ENCODE measurements at places on chromosomes 13 and 19.

- H3K27ac ChIP-seq: no peak overlapping the region
- H3K4me1 ChIP-seq: no peaks in the 10 kb centered on the region
- H3K36me3 ChIP-seq: no peaks in the 10 kb centered on the region
- DNase-seq: no peak
- H3K27me3 ChIP-seq: no peaks in the 10 kb centered on the region
Measured at GRCh38 chr19:11979527-11979926, 14.7 kb downstream of the ZNF763 start.

GRCh38 chr19:16258440-16258903 is 60.8 kb downstream of the AP1M1 start:
- H3K4me3 ChIP-seq: no peak overlapping the region
- no peak overlapping the region for H3K27ac ChIP-seq
- no peaks in the 10 kb centered on the region for H3K4me1 ChIP-seq
- no peak for DNase-seq

DNA sequence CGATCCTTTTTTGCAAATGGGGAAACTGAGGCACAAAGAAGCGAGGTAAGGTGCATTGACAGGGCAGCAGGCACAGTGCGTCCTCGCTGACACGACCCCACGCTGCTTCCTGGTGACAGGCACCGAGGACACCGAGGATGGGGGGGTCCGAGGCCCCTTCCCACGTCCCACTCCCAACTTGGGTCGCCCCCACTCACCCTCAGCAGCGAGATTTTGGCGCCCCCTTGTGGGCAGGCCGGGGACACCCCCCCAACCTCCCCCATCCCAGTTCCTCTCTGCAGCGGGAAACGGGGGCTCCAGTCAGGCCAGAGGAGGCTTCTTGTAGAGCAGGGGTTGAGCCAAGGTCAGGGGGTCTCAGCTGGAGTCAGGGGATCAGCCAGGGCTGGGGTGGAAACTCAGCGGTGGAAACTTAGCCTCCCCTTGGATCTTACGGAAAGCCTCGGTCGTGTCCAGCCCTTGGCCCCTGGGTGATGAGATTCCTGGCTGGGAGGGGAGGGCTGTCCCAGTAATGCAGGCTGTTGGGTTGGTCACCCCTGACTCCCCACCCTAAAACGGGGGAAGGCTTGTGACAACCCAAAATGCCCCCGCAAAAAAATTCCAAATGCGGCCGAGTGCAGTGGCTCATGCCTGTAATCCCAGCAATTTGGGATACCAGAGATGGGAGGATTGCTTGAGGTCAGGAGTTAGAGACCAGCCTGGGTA is 8.2 kb downstream of the SMIM24 start:
- no peak overlapping the region for H3K4me3 ChIP-seq
- no peaks in the 10 kb centered on the region for H3K36me3 ChIP-seq
- no peak overlapping the region for H3K27ac ChIP-seq
- no peak for DNase-seq

DNA sequence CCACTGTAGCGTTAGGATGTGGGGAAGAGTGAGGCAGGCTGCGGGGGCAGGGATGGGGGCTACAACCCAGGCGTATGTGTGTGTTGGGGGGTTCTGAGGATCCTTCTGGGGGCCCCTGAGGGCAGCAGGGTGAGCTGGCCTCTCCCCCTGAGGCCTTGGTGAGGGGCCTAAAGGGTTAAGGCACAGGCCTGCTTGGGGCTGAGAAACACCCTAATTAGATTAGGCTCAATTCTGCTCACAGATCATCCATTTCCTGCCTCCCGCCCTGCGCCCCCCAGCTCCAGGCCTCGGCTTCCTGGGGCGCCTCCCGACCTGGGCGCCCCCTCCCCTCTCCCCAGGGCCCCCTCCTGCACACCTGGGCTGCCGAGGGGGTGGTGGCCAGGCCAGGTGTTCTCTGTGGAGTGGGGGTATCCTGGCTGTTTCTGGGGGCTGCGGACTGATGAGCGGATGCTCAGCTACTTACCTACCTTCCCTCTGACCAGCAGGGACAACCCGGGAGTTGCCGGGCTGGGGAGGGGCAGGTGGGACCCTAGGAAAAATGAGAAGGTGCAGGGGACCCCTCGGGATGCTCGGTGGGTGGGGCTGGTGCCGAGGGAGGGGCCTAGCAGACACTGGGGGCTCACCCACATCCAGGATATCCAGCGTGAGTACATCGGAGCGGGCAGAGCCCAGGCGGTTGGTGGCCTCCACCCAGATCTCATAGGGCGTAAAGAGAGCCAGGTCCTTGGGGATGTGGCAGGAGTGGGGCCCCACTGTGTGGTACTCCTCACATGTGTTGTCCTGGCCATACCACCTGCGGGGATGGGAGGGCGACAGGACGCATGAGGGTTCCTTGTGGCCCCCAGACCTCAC is 8.6 kb downstream of the CRLF1 start:
- H3K36me3 ChIP-seq: no peaks in the 10 kb centered on the region
- DNase-seq: no peak
- no peak overlapping the region for H3K27ac ChIP-seq
- no peaks in the 10 kb centered on the region for H3K27me3 ChIP-seq
- no peaks in the 10 kb centered on the region for H3K4me1 ChIP-seq

DNA sequence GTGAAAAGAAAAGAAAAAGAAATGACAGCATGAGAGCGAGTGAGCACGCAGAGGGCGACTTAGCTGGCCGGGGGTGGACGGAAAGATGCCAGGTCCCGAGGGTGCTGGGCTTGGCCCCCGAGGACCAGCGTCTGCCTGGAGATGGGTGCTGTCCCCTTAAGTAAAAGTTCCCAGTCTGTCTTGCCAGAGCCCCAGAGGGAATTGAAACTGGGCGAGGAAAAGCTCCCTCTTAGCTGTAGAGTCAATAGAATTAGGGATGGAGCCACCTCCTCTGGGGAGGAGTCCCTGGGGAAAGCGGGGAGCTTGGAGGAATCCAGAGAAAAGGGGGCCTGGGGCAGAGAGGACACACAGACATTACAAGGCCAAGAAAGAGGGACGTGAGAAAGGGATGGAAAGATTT is 13.3 kb downstream of the BCAM start:
- no peaks in the 10 kb centered on the region for H3K27me3 ChIP-seq
- no peaks in the 10 kb centered on the region for H3K4me1 ChIP-seq
- H3K4me3 ChIP-seq: no peak overlapping the region
- no peak overlapping the region for H3K27ac ChIP-seq
- no peaks in the 10 kb centered on the region for H3K36me3 ChIP-seq

GRCh38 chr13:77389625-77390000 is 62.7 kb upstream of the MYCBP2 start:
- no peaks in the 10 kb centered on the region for H3K36me3 ChIP-seq
- no peaks in the 10 kb centered on the region for H3K4me1 ChIP-seq
- DNase-seq: no peak
- no peak overlapping the region for H3K27ac ChIP-seq

DNA sequence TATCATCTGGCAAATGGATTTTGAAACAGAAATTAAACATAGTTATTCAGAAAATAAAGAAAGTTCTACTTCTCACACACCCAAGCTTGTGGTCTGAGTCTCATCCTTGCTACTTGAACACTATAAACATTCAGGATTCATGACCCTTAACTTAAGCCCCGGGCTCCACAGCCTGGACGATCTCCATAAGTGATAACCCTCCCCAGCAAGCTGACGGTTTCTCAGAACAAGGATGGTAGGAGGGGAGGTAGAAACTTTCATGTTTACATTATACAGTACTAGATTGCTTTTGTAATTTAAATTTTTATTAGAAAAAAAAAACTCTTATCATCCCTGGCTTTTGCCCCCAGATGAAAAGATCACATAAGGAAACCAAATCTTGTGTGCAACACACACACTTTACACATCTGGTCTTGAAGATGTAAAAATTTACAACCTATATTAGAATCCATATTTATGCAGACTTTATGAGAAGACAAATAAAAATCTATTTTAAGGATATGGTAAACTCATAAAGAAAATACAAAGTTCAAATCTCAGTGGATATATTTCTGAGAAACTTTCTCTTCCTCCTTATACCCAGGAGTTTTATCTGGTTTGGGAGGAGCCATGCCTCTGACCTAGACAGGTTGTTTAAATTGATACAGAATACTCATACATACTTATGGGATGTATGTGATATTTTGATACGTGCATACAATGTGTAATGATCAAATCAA is 20.0 kb upstream of the ATP12A start:
- H3K4me3 ChIP-seq: no peak overlapping the region
- no peaks in the 10 kb centered on the region for H3K36me3 ChIP-seq
- no peak overlapping the region for H3K27ac ChIP-seq

DNA sequence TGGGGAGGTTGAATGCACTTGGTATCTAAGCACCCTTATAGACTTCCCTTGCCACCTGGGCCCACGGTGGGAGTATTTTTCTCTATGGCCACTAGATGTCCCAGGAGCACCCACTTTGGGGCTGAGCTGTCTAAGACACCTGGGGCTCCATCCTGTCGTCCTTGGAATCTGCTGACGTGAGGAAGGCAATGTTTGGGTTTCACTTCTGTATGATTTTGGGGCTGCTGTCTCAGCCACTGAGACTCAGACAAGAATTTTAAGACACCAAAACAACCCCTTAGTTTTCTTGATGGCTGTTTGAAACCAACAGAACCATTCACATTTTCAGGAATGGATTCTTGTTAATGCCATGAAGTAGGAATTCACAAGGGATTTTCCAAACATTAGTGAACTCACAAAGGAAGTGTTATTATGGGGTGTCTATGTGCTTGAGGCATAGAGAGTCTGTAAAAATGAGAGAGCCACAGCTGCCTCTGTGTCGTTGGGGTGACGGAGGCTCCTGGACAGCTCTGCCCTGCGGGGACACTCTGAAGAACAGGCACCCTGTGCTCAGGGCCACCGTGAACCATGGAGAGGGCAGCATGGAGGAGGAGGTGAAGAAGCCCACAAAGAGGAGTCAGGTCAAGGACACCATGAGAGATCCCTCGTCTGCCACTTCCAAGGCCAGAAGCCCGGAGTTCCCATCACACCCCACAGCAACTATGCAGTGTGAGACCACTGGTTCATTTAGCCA is 106.8 kb upstream of the SPATA13 start:
- no peaks in the 10 kb centered on the region for H3K4me1 ChIP-seq
- H3K36me3 ChIP-seq: no peaks in the 10 kb centered on the region
- DNase-seq: peak; percentile 50
- H3K4me3 ChIP-seq: no peak overlapping the region
- H3K27ac ChIP-seq: no peak overlapping the region
- no peaks in the 10 kb centered on the region for H3K27me3 ChIP-seq

DNA sequence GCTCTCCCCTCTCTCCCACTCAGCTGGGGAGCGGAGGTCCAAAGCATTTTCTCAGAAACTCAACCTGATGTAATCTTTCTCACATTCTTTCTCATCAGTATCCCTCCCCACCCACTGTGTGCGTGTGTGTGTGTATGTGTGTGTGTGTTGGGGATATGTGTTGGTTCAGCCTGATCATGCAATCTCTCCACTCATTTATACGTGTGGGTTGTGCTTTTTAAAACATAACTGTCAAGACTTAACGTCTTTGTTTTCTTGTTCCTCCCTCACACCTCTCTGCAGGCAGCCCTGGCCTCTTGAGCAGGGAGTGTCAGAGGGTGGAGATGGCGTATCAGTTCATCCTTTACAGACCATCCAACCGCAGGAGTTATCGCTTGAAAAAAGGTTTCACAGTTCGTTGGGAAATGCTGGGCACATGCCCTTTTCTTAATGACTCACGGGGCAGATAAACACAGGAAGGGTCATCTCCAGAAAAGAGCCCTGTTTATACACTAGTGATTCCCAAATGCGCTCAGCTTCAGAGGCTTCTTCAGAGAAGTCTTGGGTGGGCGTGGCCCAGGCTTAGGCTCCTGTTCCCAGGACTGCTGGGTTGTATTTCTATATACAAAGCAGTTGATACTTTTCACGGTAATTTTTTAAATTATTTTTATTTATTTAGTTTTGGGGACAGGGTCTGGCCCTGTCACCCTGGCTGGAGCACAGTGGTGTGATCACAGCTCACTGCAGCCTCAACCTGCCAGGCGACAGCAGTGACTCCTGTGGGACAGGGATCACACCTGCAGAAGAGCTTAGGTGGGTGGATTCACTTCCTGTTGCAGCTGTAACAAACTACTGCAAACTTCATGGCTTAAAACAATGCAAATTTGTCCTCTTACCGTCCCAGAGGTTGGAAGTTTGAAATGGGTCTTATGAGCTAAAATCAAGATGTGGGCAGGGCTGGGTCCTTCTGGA is 60.3 kb downstream of the CCDC70 start:
- no peaks in the 10 kb centered on the region for H3K4me1 ChIP-seq
- H3K27me3 ChIP-seq: no peaks in the 10 kb centered on the region
- H3K36me3 ChIP-seq: no peaks in the 10 kb centered on the region

DNA sequence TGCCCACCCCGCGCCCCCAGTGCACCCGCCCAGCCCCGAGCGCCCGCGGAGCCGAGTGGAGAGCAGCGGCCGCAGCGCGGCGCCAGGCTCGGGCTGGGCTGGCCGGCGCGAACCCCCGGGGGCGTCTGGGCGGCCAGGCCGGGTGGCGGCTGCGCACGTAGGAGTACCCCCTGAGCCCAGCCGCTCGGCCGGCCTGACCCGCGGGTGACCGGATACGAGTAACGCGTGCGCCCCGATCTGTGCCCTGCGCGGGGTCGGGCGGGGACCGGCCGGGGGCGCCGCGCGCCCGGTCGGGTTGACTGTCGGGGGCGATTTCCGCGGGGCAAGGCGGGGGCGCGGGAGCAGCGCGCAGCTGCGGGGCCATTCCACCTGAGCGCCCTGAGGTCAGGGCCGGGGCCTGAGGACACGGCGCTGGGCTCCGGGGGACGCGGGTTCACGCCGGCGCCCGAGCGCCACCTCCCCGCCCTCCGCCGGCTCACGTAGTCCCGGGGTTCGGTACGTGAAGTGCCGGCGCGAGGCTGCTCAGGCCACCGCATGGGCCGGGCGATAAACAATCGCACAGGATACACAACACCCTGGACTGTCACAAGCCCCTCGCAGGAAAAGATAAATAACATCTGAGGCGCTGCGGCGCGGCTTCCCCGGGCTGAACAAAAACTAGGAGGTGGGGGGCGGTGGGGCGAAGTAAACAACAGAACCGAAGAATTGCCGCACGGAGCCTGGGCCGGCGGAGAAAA is 37.6 kb upstream of the FLT1 start:
- no peak overlapping the region for H3K27ac ChIP-seq
- H3K36me3 ChIP-seq: no peaks in the 10 kb centered on the region
- H3K4me1 ChIP-seq: peaks cover 4% of the 10 kb centered on the region
- peaks cover 9% of the 10 kb centered on the region for H3K27me3 ChIP-seq
- peak overlapping the region; percentile 11 for H3K4me3 ChIP-seq

DNA sequence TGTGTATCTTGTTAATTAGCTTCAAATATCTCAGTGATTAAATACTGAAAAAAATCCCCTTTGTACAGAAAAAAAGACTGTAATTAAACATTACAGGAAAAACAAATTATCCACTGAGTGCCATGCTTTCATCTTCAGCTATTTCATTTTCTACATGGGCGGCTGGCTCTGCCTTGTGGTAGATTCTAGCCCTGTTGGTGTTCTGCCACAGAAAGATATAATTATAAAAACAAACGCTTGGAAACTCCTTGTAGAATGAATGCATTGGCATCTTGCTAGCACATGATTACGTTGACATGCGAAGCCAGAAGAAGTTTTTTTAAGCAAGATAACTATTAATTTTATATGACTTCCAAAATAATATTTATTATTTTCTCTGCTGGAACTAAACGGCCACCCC is 496.8 kb downstream of the MYO16 start:
- no peak for DNase-seq
- H3K4me3 ChIP-seq: no peak overlapping the region
- no peaks in the 10 kb centered on the region for H3K27me3 ChIP-seq
- H3K4me1 ChIP-seq: no peaks in the 10 kb centered on the region

- no peak for DNase-seq
- H3K36me3 ChIP-seq: no peaks in the 10 kb centered on the region
- no peak overlapping the region for H3K27ac ChIP-seq
- H3K4me1 ChIP-seq: no peaks in the 10 kb centered on the region
- no peaks in the 10 kb centered on the region for H3K27me3 ChIP-seq
- no peak overlapping the region for H3K4me3 ChIP-seq
Measured at GRCh38 chr19:48674216-48674809, 1.5 kb upstream of the NTN5 start.

GRCh38 chr13:70714993-70715392 is 606.7 kb upstream of the KLHL1 start:
- no peak overlapping the region for H3K4me3 ChIP-seq
- H3K27ac ChIP-seq: no peak overlapping the region
- no peaks in the 10 kb centered on the region for H3K36me3 ChIP-seq
- DNase-seq: no peak

All from Panc1 (cell line).